CD8-positive, alpha-beta T cell (primary cell): ENCODE measurements at places on chromosomes 12 and 14.

DNA sequence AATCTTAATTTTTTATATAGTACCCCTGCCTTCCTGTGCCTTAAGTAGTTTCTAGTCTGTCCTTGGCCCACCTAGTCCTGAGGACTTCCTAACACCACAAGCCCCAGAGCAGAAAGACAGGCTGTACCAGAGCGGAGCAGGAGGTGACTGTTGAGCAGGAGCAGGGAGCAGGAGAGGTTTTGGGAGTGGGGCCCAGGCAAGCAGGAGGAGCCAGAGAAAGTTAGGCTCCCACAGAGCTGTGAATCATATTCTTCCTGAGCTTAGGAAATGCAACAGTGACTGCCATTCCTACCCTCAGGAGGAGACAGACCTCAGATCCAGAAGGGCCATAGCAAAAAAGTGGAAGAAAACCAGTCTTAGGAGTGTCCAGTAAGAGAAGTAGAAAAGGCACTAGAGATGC, 28.3 kb upstream of the COL2A1 start:
- no peak for DNase-seq

DNA sequence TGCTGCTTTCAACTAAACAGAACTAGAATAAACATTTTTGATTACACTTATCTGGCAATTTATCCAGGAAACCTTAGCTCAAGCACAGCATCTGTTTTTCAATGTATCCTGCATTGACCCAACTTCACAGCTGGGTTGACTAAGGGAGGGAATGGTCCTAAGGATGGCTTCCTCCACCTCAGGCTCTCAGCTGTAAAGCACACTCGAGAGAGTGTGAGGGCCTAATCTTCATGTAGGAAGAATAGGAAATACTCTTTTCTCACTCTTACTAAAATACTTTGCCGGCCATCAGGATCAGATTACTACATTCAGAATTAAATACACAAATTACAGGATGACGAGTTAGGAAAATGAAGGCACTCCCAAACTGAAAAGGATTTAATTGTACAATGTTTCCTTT, 7.2 kb downstream of the SETD3 start:
- no peak for DNase-seq

GRCh38 chr12:23139026-23139425, 514.1 kb downstream of the ETNK1 start:
- DNase-seq = no peak

DNA sequence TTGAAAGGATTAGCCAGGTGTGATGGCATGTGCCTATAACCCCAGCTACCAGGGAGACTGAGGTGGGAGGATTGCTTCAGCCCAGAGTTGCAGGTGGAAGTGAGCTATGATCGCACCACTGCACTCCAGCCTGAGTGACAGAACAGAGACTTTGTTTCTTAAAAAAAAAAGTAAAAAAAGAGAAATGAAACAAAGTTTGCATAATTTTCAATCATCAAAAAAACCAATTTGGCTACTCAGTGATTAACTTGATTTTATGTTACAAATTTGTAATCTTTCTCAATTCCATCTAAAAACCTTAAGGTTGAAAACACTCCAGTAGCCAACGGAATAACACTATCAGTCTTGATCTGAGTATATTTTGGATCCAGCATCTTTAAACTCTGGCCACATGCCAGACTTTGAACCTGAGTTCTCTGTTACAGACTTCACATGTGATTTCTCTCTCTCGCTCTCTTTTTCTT, 12.6 kb upstream of the DENND5B start:
- no peak for DNase-seq

DNA sequence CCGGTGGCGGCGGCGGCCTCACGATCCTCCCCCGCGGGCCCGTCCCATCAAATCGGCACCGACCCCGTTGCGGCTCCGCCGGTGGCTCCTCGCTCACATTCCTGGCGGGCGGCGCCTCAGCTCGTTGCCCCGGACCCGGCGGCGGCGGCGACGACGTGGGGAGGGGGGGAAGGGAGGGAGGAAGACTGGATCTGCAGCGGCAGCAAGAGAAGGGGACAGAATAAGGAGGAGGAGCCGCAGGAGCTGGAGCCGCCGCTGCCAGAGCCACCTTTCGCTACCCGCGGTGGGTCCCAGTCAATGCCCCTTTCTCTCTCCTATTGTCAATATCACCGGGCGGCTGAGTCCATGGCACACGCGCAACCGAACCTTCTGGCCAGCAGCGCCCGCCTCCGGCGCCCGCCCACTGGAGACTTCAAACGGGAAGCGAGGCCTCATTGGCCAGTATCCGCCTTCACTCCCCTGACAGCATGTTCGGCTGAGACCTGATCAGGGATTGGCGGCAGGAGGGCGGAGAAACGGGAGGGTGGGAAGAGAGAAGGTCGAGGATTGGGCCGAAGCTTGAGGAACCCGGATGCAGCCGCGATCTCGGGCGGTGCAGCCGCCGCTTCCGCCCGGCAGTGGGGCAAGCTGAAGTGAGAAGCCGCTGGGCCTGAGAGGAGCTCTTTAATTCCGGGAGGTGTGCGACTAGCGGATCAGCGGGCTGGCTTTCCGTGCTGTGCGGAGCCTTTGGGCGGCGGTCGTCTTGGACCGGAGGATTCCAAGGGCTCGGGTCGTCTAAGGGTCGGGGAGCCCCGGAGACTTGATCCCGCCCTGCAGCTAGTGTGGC, at the start of gene PPP2R5E:
TSS of gene PPP2R5E (minus strand) at position 378 of the 826 bp plus-strand sequence. CDS start 3,692 bp downstream, outside the sequence.
- peak; percentile 99 for DNase-seq

- no peak for DNase-seq
These were observed 196.4 kb downstream of the RASSF9 start for GRCh38 chr12:85639834-85640233.

DNA sequence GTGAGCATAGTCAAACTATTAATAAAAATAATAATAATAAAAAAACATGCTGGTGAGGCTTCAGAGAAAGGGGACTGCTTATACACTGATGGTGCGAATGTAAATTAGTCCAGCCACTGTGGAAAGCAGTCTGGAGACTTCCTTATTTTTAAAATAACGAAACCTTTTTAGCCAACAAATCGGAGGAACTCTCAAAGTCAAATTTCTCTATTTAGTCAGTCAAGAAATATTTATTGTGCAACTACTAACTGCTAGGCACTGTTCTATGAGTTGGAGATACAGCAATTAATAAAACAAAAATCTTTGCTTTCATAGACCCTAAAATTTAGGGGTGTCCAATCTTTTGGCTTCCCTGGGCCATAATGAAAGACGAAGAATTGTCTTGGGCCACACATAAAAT, 10.8 kb downstream of the TAOK3 start:
- DNase-seq = no peak
